Natural killer cell treated with Interleukin-12 subunit alpha and Interleukin-12 subunit beta and Interleukin-15 and Interleukin-18, amount 100 ng/mL, for 72 hours (primary cell): ENCODE measurements at places on chromosomes 12 and 14.

DNA sequence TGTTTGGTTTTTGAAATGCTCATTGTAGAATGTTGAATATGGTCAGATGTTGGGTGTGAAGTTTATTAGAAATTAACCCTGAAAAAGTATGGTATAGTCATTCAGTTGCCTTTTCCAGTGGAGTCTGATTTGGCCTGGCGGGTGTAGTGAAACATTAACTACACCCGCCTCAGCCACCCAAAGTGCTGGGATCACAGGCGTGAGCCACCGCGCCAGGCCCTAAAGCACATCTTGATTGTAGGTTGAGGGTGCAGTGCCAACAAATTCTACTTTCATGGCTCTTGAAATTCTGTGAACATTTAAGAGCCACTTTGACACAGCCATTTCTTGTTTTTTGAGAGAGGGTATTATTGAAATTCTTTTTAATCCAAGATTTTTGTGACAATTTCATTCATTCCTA lies 624.9 kb downstream of the DIO2 start:
- DNase-seq, result no peak

DNA sequence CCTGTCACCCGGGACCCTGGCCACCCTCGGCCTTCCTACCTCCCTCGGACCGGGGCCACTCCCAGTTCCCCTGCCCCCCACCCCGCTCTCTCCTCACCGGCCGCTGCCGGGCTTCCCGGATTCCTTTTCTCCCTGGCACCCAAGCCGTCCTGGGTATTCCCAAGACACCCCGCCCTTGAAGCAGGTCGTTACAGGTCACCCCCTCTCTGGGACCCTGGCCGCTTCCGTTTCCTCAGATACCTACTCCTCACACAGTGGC lies 493 bp downstream of the NUMB start:
- no peak for DNase-seq

- DNase-seq, result no peak
Observed at GRCh38 chr14:74667758-74668157, 45.1 kb downstream of the AREL1 start.

DNA sequence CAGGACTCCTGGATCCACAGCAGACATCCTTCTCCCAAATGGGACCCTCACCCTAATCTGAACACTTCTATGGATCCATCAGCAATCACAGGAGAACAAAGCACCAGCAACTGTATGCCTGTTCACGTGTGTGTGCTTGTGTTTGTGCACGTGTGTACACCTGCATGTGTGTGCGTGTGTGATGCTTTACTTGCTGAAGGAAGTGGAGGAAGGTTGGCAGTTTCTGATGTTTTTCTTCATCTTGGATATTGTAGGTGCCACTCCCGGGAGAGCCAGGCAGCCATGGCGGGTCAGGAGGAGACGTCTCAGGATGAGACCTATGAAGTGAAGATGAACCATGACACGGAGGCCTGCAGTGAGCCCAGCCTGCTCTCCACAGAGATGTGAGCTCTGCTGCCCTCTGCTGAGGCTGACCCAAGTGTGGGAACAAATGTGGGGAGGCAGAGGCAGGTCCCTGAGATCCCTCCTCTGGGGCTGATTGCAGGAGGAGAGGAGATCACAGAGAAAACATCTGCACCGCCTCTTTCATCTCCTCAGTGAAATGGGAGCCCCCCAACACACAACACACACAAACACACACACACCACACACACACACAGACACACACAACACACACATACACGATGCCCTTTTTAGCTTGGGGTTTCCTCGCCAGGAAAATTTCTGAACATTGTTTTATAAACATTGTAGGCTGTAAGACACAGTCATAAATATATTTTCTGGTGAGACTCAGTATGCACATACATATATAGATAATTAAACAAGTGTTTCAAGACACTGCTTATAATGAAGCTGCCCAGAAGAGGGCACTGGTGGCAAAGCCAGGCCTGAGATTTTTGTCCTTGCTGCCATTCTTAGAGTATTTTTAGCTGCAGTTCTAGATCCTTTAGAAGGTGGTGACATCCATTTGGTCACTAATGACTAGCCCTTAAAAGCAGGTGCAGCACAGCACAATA lies 112.2 kb upstream of the FKBP4 start:
- no peak for DNase-seq

- no peak for DNase-seq
Observed at GRCh38 chr14:67653651-67654280, 20.7 kb downstream of the VTI1B start.

DNA sequence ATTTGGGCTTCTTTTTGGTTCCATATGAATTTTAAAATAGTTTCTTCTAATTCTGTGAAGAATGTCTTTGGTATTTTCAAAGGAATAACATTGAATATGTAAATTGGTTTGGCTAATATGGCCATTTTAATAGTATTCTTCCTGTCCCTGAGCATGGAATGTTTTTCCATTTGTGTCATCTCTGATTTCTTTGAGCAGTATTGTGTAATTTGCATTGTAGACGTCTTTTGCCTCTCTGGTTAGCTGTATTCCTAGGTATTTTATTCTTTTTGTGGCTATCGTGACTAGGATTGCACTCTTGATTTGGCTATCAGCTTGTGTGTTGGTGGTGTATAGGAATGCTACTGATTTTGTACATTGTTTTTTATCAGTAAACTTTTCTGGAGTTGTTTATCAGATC lies 601.9 kb downstream of the SNAPC1 start:
- no peak for DNase-seq

DNA sequence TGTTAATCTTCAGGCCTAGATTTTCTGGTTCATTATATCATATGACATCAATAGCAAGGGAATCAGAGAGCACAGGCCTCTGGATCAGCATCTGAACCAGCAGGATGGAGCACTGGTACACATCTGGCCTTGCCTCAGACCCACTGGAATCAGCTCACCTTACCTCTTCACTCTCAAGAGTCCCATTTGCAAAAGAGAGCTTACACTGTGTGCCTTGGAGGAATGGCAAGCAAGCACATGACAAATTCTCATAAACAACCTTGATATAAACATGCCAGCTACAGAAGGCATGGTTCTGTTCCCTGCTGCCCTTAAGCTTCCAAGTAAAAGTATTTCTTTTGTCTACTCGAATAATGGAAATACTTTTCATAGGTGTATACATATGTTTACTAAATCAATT lies 128.6 kb upstream of the CPM start:
- no peak for DNase-seq

DNA sequence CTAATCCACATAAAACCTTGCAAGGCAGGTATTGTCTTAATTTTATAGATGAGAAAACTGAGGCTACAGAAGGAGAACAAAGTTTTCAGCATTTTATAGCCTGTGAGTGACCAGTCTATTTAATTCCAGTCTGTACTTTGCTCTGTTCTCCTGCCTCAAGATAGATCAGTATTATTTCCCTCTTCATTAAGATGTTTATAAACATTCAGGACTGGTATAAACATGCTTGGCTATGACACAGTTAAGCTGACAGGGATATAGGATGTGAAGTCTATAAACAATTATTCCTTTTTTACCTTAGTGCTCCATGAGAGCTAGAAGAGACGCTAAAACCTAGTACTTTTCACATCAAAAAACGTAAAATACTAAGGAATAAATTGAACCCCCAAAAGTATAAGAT lies 287.3 kb downstream of the RAD51B start:
- DNase-seq, result no peak

GRCh38 chr14:64089920-64090319 lies 204.3 kb downstream of the ESR2 start:
- DNase-seq, result no peak

- no peak for DNase-seq
Observed at GRCh38 chr12:126772171-126772864, 1494.7 kb upstream of the TMEM132C start.

GRCh38 chr12:100303831-100304230 lies 36.9 kb downstream of the SCYL2 start:
- no peak for DNase-seq
